T-helper 2 cell treated with Interferon-gamma antibody and Interleukin-4, amounts not matched to agents 5 μg/mL and 100 μg/mL, for 36 hours (primary cell): ENCODE measurements at places on chromosomes 4 and X.

DNA sequence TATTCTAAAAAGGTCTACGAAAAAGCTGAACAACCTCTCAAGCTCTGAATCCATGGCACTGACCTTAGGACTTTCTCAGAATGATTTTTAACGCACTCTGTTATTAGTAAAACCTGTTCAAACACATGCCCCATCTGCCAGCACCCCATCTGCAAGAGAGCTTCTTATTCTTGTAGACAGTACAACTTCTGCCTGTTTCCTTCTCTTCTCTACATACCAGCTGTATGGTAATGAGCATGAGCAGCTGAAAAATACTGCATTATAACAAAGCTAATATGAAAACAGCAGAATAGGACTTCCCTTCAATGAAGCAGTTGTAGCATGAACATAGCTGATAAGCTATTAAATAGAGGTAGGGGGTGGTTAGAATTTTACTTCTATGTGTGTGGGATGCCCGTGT, 167.9 kb downstream of the FBXW7 start:
- no peak for DNase-seq

DNA sequence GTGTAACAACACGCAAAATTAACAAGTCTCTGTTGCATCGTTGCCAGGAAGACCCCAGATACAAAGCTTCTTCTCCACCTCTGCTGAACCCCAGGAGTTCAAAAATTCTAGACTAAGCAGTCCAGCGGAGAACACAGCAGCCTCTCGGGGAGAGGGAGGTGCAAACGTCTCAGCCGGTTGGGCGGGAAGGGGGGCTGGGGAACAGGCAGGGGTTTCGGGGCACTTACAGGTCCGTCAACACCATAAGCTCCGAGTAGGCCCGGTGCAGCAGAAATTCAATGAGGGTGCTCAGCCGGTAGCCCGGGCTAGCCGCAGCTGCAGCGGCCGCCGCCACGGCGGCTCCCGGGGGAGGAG, 394 bp downstream of the MED14 start:
- peak; percentile 5 for DNase-seq

DNA sequence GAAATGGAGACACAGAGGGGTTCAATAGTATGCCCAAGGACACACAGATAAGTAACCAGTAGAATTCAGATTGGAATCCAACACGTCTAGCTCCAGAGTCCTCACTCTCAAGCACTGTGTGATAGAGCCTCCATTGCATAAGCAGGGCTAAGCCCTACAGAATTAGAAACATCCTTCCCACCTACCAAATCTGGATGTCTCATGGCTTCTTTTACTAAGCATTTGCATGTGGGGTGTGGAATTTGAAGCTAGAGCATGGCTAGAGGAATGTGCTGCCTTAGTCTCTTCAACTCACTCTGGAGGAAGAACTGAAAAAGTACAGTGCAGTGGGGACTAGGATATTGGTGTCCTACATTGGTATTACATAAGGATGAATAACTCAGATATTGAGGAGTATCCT, 119.4 kb downstream of the MFAP3L start:
- DNase-seq = no peak

DNA sequence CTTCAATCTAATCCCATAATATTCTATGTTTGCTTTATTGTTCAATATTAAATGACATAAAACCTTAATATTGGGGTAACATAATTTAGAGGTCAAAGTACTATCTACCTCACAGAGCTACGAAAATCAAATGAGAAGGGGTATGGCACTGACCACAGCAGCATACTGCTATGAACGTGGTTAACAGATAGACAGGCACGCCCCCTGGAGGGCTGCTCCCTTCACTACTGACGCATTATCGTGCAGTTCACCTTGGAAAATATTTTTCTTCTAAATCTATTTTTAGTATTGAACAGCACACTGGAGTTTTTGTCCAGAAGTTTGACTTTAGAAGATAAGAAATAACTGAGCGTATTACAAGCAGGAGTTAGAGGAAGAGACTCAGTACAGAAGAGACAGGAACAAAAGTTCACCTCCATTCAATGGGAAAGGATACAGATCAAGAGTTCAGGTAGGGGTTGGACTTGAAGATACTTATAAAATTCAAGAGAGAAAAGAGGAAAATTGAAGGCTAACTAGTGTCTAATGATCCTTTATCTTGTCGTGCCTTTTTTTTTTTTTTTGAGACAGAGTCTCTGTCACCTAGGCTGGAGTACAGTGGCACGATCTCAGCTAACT, 22.7 kb downstream of the MAP9 start:
- peak; percentile 8 for DNase-seq

- DNase-seq = no peak
Observed at GRCh38 chr4:8359193-8359592, 81.3 kb downstream of the ACOX3 start.

- DNase-seq = no peak
Observed at GRCh38 chr4:106268786-106269185, 47.2 kb downstream of the TBCK start.

DNA sequence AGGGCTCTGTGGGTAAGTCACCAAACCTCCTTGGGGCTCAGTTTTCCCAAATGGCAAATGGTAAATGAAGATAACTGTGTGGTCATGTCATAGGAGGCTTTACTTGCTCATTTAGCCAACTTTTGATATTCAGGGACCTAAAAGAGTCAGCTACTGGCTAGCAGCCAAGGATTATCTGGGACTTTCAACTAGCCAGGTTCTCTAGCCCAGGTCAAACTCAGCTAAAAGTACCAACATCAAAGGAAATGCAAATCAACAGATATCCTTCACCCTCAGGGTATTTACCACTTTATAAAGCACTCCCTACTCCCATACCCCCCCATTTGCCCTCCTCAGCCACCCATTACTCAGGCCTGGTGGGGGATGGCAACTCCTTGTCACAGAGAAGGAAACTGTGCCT, 7.5 kb downstream of the AMER1 start:
- DNase-seq = no peak

DNA sequence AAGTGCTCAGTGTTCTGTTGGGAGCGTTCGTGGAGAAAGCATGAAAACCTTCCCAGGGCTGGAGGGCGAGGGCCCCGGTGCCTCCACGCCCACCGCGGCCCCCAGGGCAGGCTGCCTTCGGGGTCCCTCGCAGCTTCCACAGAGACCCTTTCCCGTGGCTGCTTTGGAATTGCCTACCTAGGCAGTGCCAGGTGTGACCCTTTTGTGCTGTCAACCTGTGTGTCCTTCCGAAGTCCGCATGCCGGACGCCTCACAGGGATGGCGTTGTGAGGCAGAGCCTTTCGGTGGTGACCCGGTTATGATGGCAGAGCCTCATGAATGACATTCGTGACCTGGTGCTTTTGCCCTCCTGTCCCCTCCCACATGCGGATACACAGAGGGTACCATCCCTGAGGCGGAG, 17.4 kb downstream of the TMEM175 start:
- no peak for DNase-seq

- DNase-seq = no peak
Observed at GRCh38 chr4:11635342-11635741, 206.6 kb upstream of the HS3ST1 start.

- DNase-seq = no peak
Observed at GRCh38 chr4:72374159-72374558, 194.9 kb downstream of the ADAMTS3 start.

- no peak for DNase-seq
Observed at GRCh38 chrX:136623396-136623795, 24.6 kb upstream of the CD40LG start.

GRCh38 chr4:128979934-128980333, 113.4 kb downstream of the SCLT1 start:
- no peak for DNase-seq

DNA sequence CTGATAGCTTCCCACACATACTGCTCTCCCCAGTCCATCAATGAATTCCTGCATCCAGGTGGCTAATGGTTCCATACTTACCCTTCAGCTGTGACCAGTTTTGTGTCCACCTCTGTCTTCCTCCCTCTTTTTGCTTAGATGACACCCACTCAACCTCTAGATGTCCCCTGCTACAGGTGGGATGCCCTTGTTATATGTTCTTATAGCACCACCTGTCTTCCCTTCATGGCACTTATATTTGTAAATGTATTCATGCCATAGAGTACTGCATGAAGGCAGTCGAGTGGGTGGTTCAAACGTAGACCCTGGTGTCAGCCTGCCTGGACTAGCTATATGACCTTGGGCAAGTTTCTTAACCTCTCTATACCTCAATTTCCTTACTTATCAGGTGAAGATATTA, 6.5 kb upstream of the USP46 start:
- DNase-seq = no peak

- DNase-seq = no peak
Observed at GRCh38 chr4:3827616-3828492, 61.7 kb downstream of the ADRA2C start.

GRCh38 chr4:64713256-64713840, 304.1 kb upstream of the TECRL start:
- no peak for DNase-seq

DNA sequence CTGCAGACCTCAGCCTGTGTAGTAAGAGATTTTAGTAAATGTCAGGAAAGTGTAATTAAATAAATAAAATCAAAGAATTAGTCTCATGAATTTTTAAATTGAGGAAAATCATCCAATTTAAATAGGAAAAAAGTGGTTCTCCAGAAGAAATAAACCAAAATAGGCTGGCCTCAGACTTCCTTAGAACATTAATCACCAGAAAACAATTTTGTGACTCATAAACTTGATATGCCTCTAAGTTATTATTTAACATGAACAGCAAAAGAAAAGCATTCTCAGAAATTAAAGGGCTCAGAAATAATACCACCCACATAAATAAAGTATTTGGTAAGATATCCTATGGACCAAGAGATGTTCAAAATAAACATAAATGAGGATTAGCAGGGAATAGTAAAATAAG, 14.3 kb downstream of the FAM47B start:
- DNase-seq = no peak

- no peak for DNase-seq
Observed at GRCh38 chr4:47561331-47561730, 76.3 kb downstream of the ATP10D start.

DNA sequence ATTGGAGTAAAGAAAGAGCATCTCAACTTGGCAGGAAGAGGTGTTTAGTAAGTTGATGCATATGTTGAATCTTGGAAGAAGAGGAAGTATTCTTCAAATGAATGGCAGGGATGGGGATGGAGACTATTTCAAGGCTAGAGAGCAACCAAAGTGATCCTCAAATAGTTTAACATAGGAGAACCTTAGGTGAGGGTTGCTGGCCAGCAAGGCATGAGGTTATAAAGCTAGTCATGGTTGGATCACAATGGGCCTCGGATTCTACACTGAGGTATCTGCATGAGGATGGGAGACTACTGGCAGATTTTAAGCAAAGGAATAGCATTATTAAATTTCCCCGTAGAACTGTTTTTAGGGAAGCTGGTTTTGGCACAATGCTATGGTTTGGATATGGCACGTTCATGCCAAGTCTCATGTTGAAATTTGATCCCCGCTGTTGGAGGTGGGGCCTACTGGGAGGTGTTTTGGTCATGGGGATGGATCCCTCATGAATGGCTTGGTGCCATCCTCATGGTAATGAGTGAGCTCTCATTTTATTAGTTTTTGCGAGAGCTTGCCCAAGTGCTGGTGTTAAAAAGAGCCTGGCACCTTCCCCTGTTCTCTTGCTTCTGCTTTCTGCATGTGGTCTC, 41.9 kb upstream of the ETNPPL start:
- no peak for DNase-seq

DNA sequence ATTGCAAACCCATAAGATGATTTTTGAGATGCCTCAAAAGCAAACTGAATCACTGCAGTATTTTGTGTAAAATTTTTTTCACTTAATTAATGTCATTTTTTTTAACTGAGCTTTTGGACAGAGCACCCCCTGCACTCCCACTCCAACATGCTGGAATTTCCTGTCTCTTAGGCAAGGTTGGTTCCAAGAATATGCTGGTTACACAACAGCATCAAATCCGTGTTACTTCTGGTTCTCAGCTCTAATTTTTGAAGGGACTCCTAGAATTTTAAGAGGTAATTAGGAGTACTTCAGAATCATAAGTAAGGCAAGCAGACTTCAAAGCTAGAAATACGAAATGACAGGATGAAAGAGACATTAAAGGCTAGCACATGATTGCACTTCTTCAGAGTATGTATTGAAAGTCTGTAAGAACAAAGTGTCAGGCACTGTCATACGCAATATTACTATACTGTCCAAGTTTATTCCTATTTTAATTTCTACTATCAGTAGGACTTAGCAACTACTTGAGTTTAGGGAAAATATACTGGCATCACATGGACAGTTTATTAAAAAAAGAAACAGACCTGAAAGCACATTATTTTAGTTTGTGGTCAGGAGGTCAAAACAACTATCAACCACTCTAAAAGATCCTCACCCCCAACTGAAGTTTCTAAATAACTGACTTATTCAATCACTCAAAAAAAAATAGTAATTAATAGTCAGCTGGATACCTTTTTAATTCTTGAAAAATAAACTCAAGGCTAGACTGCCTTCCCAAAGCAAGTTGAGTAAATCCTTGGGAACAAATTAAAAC, 1.6 kb upstream of the JCHAIN start:
- DNase-seq = no peak

- no peak for DNase-seq
Observed at GRCh38 chr4:70997036-70997435, 3.6 kb downstream of the DCK start.

- DNase-seq = no peak
Observed at GRCh38 chrX:6311540-6311939, 82.9 kb upstream of the NLGN4X start.

- DNase-seq = no peak
Observed at GRCh38 chr4:118114720-118115119, 80.4 kb downstream of the NDST3 start.

DNA sequence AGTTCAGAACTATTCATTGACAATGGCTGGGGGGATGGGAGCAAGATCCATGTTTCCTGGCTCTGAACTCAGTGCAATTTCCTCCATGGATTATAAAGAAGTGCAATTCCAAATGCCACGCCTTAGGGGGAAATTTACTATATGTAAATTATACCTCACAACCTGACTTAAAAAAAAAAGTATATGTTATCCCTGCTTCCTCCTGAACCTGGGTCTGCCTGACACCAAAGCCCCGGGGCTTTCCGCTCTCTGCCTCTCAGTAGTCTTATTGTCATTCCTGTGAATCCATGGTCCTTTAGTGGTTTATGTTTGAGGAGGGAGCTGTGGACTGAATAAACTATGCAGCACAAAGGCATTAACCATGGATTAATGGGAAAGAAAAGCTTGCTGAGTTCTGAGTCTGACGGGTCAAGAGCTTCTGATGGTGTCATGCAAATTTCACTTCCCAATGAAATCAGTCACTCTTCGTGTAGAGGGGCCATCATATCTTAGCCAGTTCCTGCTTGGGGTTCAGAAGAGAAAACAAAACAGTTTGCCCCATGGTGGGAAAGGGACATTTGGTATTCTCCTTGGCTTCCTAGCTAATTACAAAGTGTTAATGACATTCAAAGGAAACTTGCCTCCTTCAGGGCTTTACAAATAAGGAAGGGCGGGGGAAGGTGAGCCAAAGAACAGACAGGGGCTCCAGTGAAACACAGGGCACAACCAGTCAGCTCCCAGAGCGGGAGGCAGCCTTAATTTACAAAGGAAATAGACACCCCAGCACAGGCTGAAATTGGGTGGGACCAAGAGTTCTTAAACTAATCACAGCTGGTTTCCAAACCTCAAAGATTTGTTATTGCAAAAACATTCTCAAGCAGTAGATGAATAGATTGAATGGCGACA, 14.3 kb downstream of the FAM9C start:
- no peak for DNase-seq

GRCh38 chr4:31236020-31236638, 516.0 kb downstream of the PCDH7 start:
- no peak for DNase-seq
